Right forelimb (tissue), 1 donor: ENCODE measurements at places on chromosomes 6 and 20.

GRCh38 chr20:44394452-44394701, 38.9 kb downstream of the HNF4A start:
- DNase-seq = no peak

DNA sequence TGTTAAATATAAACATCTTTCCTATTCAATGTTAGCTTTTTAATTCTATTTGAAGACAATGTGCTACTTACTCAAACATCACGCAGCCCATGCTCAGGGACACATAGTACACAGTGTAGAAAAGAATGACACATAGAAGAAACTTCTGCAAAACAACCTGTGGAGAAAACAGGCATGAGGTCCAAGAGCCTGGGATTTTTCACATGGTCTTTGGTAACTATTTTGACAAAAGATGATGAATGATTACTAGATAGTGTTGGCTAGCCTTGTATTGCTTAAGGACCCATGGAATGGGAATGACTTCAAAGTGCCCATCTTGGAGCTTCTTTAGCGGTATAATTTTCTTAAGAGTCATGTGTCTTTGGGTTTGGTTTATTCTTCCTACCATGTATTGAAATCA, 15.4 kb downstream of the TMEM244 start:
- no peak for DNase-seq

DNA sequence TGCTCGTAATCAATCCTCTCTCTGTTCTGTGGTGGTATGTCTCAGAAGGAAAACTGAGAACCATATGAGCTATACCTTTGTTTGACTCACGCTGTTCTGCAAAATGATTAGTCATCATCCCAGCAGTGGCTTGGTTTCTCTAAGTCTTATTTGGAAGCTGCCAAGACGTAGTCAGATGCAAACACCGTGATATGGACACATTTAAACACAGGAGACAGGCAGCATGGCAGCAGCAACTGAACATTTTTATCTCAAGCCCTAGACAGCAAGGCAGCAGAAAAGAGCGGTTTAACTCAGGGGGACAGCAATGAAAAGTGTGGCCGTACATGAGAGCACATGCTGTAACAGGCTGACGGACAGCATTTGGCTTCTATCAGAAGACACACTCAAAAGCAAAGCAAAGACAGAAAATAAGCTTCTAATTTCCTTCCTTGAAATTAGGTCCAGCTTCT, 1295.1 kb downstream of the EPHA7 start:
- DNase-seq = no peak

- DNase-seq = no peak
Measured at GRCh38 chr6:67888886-67889681, 746.0 kb upstream of the ADGRB3 start.

- no peak for DNase-seq
Measured at GRCh38 chr20:29314294-29314693, 1943.2 kb upstream of the DEFB115 start.

DNA sequence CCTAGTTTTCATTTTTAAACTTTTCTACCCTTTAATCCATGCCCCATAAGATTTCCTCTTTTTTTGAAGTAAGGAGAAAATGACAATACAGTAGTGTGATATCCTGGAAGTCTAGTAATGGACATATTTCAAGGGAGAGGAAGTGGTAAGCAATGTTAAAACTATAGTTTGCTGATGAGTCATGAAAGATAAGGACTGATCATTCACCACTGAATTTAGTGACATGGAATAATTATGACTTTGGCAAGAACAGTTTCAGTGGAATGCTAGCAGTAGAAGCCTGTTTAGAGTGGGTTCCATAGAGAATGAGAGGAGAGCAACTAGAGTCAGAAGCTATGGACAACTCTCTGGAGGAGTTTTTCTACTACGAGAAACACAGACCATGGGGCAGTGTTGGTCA, 24.9 kb upstream of the SLC2A12 start:
- DNase-seq = no peak

DNA sequence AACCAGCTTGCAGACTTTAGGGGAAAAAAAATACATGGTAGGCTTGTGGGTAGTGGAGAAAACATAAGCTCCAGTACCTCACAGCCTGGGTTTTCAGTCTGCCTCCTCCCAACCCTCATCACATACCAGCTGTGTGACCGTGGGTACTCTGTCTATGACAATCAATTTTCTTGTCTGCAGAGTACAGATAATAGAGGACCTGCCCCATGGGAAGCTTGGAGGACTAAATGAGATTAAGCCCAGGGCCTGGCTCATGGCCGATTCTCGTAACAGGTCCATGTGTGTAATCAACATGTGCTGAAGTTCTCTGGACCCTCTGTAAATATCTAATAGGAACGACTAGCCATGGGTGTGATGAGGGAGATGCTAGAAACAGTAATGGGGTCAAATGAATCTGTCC, 34.0 kb downstream of the NT5E start:
- DNase-seq = no peak

GRCh38 chr20:50758469-50758868, 27.1 kb downstream of the PARD6B start:
- no peak for DNase-seq

DNA sequence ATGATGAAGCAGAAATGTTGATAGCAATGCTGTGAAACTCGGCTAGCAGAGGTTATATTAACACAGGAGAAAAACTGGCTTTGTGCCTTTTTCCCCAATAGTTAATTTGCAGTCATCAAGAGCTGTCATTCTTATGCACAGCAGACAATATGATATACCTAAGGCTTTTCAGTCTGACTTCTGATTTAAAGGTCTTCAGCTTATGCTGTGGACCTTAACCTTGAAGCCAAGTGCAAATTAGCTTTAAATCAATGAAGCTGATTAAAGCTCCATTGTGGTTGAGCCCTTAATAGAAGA, 171.6 kb upstream of the ID4 start:
- no peak for DNase-seq

DNA sequence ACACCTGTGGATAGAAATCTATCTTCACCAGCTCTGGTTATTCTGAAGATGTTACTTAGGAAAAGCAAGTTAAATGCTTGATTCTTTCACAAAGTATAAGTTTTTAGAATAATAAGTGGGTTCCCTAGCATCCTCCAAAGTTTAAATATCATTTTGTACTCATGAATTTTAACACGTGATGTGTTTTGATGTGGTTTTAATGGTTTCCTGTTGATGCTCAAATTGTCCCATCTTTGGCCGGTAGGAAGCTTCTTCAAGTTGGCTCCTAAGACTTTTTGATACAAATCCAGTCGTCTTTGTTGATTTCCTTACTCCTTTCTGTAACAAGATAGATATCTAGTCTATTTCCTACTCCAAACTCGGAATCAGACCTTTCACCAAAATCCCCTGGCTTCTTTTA, 94.5 kb upstream of the STXBP5 start:
- DNase-seq = no peak

- DNase-seq = no peak
Measured at GRCh38 chr6:44559486-44560270, 172.2 kb downstream of the CDC5L start.

DNA sequence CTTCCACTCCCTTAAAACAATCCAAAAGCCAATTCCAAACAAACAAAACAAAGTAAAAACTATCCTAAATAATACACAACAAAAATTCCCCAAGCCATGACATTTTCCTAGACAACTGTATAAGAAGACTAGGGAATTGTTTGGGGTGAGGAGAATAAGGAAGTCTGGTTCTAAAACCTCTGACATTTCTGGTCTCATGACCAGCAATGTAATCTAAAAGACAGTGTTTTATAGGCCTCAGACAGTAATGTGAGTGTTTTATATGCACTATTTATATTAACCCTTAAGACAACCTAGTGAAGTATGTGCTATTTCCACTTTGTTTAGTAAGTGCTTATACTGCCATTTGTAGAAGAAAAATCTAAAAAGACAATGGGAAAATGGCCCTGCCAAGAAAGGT, 13.0 kb upstream of the RCAN2 start:
- DNase-seq = no peak

- DNase-seq = no peak
Measured at GRCh38 chr6:11535801-11536230, 1.7 kb upstream of the TMEM170B start.

GRCh38 chr6:31559958-31560696, 12.0 kb upstream of the LTA start:
- DNase-seq = no peak

DNA sequence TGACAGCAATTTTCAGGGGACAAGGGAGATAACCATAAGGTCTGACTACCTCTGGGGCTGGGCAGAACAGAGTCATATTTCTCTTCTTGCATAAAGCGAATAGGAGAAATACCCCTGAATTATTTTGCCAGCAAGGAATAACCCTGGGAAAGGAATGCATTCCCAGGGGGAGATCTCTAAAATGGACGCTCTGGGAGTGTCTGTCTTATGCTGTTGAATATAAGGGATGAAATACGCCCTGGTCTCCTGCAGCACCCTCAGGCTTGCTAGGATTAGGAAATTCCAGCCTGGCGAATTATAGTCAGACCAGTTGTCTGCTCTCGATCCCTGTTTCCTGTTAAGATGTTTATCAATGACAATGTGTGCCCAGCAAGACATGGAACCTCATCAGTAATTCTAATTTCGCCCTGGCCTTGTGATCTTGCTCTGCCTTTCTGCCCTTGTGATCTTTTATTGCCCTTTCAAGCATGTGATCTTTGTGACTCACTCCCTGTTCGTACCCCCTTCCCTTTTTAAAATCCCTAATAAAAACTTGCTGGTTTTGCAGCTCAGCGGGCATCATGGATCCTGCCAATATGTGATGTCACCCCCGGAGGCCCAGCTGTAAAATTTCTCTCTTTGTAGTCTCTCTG, 221.6 kb upstream of the HS3ST5 start:
- no peak for DNase-seq

DNA sequence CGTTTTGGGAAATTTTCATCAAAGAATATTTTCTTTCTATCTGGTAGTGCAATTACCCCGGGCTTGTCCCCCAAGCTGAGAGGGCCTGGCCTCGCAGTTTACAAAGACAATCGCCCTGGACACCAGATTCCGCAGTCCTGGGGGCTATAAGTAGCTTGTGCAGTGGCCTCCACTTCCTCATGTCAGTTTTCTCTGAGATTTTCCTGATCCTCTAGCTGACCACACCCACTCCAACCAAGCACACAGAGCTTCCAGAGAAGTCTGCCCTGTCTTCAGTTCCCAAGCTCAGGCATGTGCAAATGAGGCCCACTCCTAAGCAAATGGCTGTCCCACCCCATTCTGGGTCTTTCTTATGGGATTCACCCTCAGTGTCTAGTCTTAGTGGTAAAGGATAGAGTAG, 245.3 kb downstream of the MAFB start:
- no peak for DNase-seq

- no peak for DNase-seq
Measured at GRCh38 chr6:167676000-167676665, 150.6 kb upstream of the AFDN start.

DNA sequence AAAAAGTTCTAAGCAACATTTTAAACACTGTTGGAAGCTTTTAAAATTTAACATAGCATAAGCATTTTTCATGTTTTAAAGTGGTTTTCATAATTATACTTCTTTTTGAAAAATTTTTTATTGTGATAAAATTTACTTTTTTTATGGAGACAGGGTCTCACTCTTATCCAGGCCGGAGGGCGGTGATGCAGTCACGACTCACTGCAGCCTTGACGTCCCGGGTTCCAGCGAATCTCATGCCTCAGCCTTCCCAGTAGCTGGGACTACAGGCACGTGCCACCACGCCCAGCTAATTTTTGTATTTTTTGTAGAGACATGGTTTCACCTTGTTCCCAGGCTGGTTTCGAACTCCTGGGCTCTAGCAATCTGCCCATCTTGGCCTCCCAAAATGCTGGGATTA, 46.1 kb upstream of the TULP4 start:
- DNase-seq = no peak

DNA sequence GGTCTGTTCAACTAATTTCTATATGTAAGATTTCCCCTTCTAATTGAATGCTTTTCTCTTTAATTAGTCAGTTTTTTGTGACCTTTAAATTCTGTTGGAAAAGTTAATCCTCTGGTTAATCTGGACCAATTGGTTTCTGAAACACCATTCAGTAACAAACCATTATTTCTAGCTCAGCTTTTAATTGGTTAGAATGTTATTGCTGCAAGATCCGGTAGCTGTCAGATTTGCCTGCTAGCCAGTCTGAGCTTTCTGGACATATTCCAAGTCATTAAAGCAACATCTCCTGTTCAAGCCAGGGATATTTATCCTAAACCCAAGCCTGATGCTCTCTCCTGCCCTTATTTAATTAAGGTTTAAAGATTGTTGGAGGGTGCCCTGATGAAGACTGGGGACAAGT, 55.1 kb upstream of the FBXL4 start:
- no peak for DNase-seq

- no peak for DNase-seq
Measured at GRCh38 chr6:161422710-161423680, 149.1 kb upstream of the AGPAT4 start.

- DNase-seq = no peak
Measured at GRCh38 chr6:163489584-163489983, 75.1 kb downstream of the QKI start.

- DNase-seq = peak; percentile 51
Measured at GRCh38 chr6:156976216-156977127, 199.3 kb downstream of the ARID1B start.

DNA sequence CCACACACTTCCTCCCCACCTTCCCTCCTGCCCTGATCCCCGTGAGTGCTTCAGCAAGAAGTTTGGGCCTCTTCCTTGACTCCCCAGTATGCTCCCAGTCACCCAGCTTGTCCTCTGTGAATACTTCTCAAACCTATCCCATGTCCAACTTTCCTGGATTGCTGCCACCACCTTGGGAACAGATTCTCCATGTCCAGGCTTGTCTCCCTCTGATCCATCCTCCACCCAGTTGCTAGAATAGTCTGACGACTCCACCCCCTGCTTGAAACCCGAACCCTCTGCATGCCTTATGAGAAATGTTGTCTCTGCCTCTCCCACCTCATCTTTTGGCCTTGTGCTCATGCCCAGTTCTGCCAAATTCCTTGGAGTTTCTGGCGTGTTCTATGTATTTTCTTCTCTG, 108.0 kb downstream of the PPP1R14C start:
- no peak for DNase-seq

- no peak for DNase-seq
Measured at GRCh38 chr6:62150048-62150663, 135.9 kb downstream of the KHDRBS2 start.

GRCh38 chr6:100447081-100447899, 17.4 kb downstream of the SIM1 start:
- peak; percentile 50 for DNase-seq

DNA sequence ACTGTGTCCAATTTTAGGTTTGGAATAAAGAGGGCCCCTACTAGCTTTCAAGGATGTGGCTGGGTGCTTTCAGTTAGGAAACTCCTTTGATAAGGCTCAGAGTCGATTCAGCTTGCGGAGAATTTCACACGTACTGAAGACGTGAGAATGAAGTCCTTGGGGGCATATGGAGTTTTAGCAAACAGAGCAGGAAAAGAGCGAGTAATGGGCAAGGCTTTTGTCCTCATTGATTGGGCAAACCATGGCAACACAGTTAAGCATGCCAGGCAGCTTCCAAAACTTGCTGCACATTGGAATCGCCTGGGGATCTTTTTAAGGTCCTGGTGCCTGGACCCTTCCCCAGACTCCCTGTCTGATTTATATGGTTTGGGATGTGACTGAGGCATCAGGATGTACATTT, 29.2 kb downstream of the ISM1 start:
- no peak for DNase-seq

- DNase-seq = no peak
Measured at GRCh38 chr20:15654208-15654649, 919.0 kb downstream of the KIF16B start.
